Heart right ventricle (tissue), 16 donors: ENCODE measurements at places on chromosomes 1 and 21.

- no peak for DNase-seq
These were observed 55.8 kb downstream of the GNG12 start for GRCh38 chr1:67777440-67777839.

DNA sequence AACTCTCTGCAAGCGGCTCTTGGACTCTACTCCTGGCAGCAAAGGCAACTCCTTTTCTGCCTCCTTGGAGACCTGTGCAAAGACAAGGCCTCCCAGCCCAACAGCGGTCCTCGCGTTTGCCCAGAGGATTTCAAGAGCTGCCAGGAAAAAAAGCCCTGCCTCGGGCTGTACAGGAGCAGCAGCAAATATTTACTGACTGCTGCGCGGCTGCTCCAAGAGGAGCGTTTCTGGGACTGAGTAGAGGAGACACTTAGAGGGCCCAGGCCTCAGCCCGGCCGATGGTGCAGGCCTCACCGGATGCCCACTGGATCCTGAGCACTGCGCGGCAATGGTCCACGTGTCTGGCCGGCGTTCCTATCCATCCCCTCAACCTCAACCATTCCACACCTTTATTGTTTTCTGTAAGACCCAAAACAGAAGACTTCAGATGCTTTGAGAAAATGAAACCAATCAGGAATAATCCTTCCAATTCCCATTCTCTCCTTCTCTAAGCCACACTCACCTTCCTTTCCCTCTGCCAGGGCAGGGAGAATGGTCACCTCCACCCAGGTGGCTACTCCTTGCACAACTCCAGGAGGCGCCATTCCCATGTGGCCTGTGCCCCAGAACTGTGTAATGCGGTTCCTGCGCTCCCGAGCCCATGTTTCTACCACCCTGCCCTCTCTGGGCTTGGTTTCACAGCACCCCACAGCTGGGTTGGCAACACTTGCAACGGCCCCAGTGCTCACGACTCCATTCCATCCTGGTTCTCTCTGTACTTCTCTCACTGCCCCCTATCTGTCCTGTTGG, 215.8 kb downstream of the TRABD2B start:
- DNase-seq, result no peak

DNA sequence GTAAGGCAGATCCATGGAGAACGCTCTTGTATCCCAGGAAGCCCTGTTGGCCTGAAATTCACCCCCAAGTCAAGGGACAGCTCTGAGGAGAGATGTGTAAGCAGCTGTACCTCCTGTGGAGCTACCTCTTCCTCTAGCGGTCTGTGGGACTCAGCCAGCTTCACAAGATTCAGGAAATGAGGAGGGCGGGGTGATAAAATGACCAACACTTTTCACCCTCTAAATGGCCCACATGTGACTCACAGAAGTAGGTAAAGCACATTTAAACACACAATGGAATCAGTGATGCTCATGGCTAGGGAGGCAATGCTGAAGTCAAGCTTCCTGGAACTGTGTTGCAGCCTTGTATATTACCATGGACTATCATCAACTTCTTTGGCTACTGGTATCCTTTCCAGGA, at the start of gene SH2D1B:
Gene SH2D1B, minus strand, starts transcription at position 135 of the 400 bp plus-strand sequence. Its CDS starts 120 bp downstream, at position 15.
- no peak for DNase-seq

GRCh38 chr1:24957016-24957807, 27.1 kb upstream of the RUNX3 start:
- no peak for DNase-seq

DNA sequence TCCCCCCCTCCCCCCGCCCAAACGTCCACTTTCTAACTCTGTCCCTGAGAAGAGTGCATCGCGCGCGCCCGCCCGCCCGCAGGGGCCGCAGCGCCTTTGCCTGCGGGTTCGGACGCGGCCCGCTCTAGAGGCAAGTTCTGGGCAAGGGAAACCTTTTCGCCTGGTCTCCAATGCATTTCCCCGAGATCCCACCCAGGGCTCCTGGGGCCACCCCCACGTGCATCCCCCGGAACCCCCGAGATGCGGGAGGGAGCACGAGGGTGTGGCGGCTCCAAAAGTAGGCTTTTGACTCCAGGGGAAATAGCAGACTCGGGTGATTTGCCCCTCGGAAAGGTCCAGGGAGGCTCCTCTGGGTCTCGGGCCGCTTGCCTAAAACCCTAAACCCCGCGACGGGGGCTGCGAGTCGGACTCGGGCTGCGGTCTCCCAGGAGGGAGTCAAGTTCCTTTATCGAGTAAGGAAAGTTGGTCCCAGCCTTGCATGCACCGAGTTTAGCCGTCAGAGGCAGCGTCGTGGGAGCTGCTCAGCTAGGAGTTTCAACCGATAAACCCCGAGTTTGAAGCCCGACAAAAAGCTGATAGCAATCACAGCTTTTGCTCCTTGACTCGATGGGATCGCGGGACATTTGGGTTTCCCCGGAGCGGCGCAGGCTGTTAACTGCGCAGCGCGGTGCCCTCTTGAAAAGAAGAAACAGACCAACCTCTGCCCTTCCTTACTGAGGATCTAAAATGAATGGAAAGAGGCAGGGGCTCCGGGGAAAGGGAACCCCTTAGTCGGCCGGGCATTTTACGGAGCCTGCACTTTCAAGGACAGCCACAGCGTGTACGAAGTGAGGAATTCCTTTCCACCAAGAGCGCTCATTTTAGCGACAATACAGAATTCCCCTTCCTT, 158.1 kb downstream of the RUNX1 start:
- DNase-seq, result peak; percentile 25

GRCh38 chr1:225747566-225747965, 30.1 kb upstream of the SRP9 start:
- no peak for DNase-seq

DNA sequence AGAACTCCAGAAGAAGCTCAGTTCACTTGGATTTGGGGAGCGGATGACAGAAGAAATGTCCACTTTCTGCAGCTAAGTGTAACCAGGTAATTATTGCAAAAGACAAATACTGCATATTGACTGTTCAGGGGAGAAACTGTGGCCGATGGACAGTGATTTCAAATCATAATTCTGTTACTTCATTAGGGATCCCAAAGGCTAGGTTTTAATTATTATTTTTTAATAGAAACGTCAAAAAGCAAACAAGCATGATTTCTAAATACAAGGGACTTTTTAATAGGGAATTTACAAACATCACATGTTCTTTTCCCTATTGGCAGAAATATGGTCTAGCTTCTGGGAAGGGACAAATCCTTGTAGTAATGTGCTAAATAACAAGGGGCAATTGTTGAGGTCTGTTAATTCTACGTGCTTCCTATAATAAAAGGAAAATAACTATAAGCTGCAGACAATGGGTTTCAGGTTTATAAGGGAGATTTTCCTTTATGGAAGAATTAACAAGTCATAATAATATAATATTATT, 15.5 kb downstream of the DIPK1A start:
- no peak for DNase-seq

DNA sequence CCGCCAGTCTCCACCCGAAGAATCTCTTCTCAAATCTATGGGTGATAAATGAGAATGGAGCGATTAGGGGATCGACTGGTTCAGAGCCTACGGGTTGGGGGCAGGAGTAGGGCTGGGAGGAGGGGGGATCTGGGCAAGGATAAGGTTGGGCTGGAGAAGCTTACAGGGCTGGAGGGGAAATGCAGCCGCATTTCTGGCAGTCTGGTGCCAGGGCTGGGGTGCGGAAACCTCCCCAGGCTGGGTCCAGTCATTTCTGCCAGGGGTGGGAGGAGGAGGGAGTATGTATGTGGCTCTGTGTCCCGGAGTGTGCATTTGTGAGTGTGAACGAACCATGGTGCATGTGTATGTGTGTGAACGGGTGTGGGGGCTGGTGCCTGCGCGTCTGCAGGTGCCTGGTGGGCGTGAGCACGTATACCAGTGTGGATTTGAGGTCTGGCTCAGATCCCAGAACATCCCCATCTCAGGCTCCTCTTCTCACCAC, 10.2 kb downstream of the C1orf216 start:
- no peak for DNase-seq

GRCh38 chr1:147567594-147568381, 26.5 kb downstream of the BCL9 start:
- no peak for DNase-seq

- no peak for DNase-seq
These were observed 146.8 kb upstream of the DMRTA2 start for GRCh38 chr1:50570066-50570468.

DNA sequence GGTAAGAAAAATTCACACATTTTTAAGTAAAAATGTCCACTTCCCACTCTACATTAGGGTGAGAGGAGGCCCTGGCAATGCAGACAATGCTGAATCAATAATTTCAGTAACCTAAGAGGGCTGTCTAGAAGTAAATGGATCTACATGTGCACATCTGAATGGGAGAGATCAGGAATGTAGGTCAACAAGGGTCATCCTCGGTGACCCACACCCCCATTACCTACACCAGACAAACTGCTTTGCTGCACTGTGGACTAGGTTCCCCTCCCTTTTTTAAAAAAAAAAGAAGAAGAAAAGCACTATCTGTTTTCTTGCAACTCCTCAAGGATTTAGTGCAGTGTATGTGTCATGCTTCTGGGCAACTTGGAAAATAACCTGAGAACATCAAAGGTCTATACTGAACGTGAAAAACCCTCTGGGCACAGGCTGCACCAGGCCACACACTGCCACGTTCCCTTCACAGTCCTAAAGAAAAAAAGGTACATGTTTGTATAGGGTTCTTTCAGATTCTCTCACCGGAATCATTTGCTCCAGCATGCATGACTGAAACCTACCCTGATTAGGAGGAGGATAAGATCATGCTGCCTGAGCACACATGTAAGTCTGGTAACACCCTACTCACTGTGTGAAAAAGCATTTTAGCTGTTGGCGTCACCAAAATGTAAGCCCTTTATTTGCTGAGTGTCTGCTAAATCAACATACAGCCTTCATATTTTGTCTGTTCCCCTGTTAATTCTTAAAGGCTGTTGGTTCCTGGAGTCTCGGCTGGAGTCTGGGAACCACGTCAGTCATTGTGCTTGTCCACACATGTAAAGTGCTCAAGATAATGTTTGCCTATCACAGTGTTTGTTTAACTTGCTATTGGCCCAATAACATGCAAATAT, 341.0 kb downstream of the SMYD3 start:
- no peak for DNase-seq

- no peak for DNase-seq
These were observed 93.9 kb downstream of the ATP5PO start for GRCh38 chr21:33821503-33822322.

- DNase-seq, result no peak
These were observed 2.3 kb downstream of the ECE1 start for GRCh38 chr1:21287905-21288514.

GRCh38 chr1:5108740-5109139, 454.3 kb downstream of the AJAP1 start:
- no peak for DNase-seq

DNA sequence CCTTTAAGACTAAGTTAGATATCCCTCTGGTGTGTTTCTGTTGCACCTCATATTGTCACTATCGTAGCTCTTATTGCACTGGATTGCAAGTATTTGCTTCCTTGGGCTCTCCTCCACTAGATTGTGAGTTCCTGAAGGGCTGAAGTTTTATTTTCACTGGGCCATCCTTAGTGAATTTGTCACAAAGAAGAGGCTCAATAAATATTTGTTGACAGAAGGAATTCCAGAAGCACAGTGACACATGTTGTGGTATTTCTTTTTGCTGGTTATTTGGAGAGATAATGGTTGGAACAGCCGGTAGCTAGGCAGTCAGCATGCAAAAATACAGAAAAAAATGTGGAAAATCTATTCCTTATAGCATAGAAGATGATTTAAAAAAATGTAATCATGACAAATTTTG, 129.9 kb upstream of the ZRANB2 start:
- DNase-seq, result no peak

GRCh38 chr1:43277116-43277876, 7.5 kb downstream of the TMEM125 start:
- no peak for DNase-seq

DNA sequence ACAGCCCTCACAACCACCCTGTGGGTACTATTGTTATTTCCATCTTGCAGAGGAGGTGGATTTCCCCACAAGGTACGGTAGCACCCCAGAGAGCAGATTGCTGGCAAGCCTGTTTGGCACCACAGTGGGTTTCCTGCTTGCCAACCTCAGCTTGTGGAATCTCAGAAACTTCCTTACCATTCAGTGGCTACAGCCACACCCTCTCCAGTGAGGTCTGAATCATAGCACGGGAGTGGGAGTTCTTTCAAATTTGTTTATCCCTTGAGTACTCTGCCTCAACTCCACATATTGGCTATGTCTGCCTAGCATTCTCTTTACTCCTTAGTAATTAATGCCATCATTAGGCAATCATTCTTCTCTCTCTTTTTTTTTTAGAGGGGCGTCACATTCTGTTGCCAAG, 162.1 kb downstream of the PTPRU start:
- no peak for DNase-seq

DNA sequence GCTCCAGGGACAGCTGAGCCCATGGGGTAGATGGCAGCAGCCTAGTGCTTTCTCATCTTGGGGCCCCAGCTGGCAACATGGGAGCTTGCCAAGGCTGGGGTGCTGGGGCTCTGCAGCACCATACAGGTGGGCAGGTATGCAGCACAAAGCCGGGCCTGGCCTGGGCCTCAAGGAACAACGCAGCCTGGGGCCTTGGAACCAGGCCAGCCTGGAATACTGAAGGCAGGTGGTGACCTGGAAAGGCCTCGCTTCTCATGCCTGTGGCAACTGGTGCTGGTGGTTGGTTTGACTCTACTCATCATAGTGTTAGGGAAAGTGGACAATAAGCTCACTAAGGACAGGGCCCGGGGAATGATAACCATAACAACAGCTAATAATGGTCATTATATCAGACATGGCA, 27.0 kb upstream of the SDHB start:
- DNase-seq, result no peak
